ENCODE measurements at places on chromosomes 1 and 21. TPM values are rescaled to one million over a fixed set of nuclear protein-coding genes. Genes with fewer than 3 reads are reported as not detected.

DNA sequence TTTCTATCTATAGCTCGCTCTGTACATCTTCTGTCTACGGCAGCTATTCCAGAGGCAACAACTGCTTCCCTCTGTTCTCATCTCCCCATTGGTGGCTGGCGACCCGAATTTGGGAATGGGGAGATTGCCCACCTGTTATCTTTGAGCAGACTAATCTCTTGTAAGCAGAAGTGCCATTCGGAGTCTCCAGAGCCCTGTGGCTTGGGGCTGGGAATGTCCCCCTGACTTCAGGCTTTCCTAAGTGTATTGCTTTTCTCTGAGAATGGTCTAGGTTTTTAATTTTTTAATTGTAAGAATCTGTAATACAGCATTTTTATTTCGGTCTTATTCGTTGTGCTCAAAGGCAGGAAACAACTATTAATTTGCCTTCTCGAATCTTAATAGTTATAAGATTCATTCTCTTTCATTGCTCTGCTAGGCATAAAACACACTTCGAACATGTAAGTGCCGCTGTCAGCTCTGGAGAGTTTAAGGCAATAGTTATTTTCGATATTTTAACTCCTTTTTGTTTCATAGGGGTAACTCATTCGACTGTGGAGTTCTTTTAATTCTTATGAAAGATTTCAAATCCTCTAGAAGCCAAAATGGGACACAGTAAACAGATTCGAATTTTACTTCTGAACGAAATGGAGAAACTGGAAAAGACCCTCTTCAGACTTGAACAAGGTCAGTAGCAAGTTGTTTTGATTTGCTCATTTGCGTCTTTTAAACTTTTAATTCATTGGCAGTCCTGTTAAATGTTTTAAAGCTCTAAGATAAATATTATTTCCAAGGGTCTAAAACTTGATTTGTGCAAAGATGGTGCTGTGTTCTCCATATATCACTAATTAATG lies 514 bp downstream of the AGL start:
- peaks cover 17% of the 10 kb centered on the region for H3K4me1 ChIP-seq
- no peaks in the 10 kb centered on the region for H3K27me3 ChIP-seq
- peak; percentile 23 for DNase-seq
- H3K36me3 ChIP-seq = 0 out of 2 replicates have a peak, but pooled peaks cover 3% of the 10 kb centered on the region
- H3K27ac ChIP-seq = peak overlapping the region; percentile 48

GRCh38 chr1:154422521-154422920 lies 17.4 kb downstream of the IL6R start:
- H3K27me3 ChIP-seq = no peaks in the 10 kb centered on the region
- H3K4me3 ChIP-seq = no peak overlapping the region
- no peak for DNase-seq
- peaks cover 61% of the 10 kb centered on the region for H3K4me1 ChIP-seq
- no peaks in the 10 kb centered on the region for H3K36me3 ChIP-seq
- peak overlapping the region; percentile 57 for H3K27ac ChIP-seq

DNA sequence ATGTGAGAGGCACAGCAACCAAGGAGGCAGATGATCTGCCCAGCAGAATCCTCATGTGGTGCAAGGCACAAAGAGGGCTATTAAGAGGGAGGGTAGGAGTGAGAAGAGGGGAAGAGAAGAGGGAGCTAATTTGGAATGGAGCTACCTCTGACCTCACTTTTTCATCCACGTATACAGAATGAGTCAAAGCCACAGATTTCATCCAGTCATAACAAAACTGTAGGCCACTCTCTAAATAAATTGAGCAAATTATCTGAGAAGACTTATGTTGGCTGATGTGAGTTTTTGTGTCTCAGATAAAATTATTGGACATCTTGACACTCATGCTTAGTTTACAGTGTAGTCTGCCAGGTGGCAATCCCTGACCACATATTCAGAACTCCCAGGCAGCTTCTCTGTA lies 325.6 kb downstream of the TTLL7 start:
- no peak overlapping the region for H3K27ac ChIP-seq
- DNase-seq = no peak
- no peaks in the 10 kb centered on the region for H3K4me1 ChIP-seq
- H3K27me3 ChIP-seq = no peaks in the 10 kb centered on the region
- H3K4me3 ChIP-seq = no peak overlapping the region
- H3K36me3 ChIP-seq = no peaks in the 10 kb centered on the region

The ACKR1 gene
- not detected for total RNA-seq

- H3K27ac ChIP-seq = no peak overlapping the region
- peaks cover 13% of the 10 kb centered on the region for H3K4me1 ChIP-seq
- H3K36me3 ChIP-seq = no peaks in the 10 kb centered on the region
- DNase-seq = no peak
- no peaks in the 10 kb centered on the region for H3K27me3 ChIP-seq
- H3K4me3 ChIP-seq = no peak overlapping the region
These were observed 18.8 kb upstream of the LRRC8D start for GRCh38 chr1:89802051-89802450.

The KIF21B gene
- total RNA-seq = 0.66 TPM

DNA sequence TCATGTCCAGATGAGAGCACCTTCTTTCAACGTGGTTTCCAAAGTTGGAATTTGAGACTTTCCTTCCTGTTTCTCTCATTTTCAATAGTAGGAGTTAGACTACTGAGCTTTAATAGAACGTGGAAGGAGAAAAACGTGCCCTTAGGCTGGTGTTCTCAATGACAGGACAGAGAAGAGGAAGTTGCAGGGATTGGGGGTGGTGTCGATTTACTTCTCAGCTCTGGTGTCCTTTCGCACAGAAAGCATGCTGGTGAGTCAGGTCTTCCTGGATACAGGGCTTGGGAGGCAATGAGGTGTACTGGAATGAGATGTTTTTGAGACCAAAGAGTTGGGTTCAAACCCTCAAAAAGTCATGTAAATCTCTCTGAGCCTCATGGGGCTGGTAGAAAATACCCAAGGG lies 67.1 kb downstream of the HIVEP3 start:
- no peaks in the 10 kb centered on the region for H3K27me3 ChIP-seq
- 0 out of 2 replicates have a peak overlapping the region, but pooled peaks have one; percentile 2 for H3K4me3 ChIP-seq
- H3K27ac ChIP-seq = peak overlapping the region; percentile 85
- no peaks in the 10 kb centered on the region for H3K36me3 ChIP-seq
- peak; percentile 96 for DNase-seq

GRCh38 chr1:163170331-163170730 lies 32.4 kb downstream of the RGS5 start:
- H3K27me3 ChIP-seq = no peaks in the 10 kb centered on the region
- H3K27ac ChIP-seq = peak overlapping the region; percentile 36
- no peak for DNase-seq
- H3K36me3 ChIP-seq = no peaks in the 10 kb centered on the region

- no peaks in the 10 kb centered on the region for H3K36me3 ChIP-seq
- H3K27ac ChIP-seq = no peak overlapping the region
- no peak overlapping the region for H3K4me3 ChIP-seq
- DNase-seq = no peak
These were observed 19.1 kb upstream of the AVPR1B start for GRCh38 chr1:206136241-206136640.

GRCh38 chr1:111565079-111565478 lies 54.5 kb upstream of the RAP1A start:
- no peaks in the 10 kb centered on the region for H3K27me3 ChIP-seq
- peak; percentile 64 for DNase-seq
- H3K4me1 ChIP-seq = peaks cover 16% of the 10 kb centered on the region
- H3K4me3 ChIP-seq = no peak overlapping the region

DNA sequence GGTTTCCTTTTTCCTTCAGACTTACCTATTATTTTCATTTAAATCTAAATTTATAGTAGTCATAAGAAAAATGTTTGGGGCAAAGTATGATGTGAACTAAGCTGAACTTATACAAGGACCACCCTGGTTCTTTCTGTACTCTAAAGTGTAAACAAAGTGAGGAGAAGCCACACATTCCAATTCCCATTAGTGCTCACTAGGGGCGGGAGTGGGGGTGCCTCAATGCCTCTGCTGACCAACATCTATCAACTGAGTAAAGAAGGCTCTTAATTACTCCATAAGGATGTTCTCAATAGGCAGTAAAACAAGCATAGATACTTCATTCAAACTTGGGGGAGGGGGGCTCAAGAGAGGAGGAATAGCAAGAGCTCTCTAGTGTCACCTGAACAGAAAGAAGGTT lies 151.7 kb downstream of the CDC42BPA start:
- no peaks in the 10 kb centered on the region for H3K36me3 ChIP-seq
- H3K4me1 ChIP-seq = no peaks in the 10 kb centered on the region
- no peak for DNase-seq
- H3K27ac ChIP-seq = no peak overlapping the region
- no peaks in the 10 kb centered on the region for H3K27me3 ChIP-seq

GRCh38 chr1:22944346-22945055 lies 28.2 kb downstream of the LACTBL1 start:
- H3K27me3 ChIP-seq = no peaks in the 10 kb centered on the region
- no peak for DNase-seq
- no peaks in the 10 kb centered on the region for H3K36me3 ChIP-seq
- no peak overlapping the region for H3K27ac ChIP-seq
- no peaks in the 10 kb centered on the region for H3K4me1 ChIP-seq
- no peak overlapping the region for H3K4me3 ChIP-seq

- H3K27me3 ChIP-seq = no peaks in the 10 kb centered on the region
- no peak overlapping the region for H3K27ac ChIP-seq
- no peaks in the 10 kb centered on the region for H3K36me3 ChIP-seq
- peaks cover 21% of the 10 kb centered on the region for H3K4me1 ChIP-seq
- H3K4me3 ChIP-seq = peak overlapping the region; percentile 85
These were observed 626 bp downstream of the DYRK3 start for GRCh38 chr1:206635978-206636345.

- no peaks in the 10 kb centered on the region for H3K36me3 ChIP-seq
- DNase-seq = no peak
- no peaks in the 10 kb centered on the region for H3K27me3 ChIP-seq
- H3K4me1 ChIP-seq = no peaks in the 10 kb centered on the region
- no peak overlapping the region for H3K4me3 ChIP-seq
These were observed 170.8 kb downstream of the SIPA1L2 start for GRCh38 chr1:232459087-232459486.

GRCh38 chr1:20660847-20661206 lies 342 bp downstream of the DDOST start:
- no peaks in the 10 kb centered on the region for H3K27me3 ChIP-seq
- peaks cover 25% of the 10 kb centered on the region for H3K36me3 ChIP-seq
- DNase-seq = no peak
- H3K4me3 ChIP-seq = peak overlapping the region; percentile 97
- peak overlapping the region; percentile 24 for H3K27ac ChIP-seq

- no peaks in the 10 kb centered on the region for H3K27me3 ChIP-seq
- no peak overlapping the region for H3K27ac ChIP-seq
- H3K36me3 ChIP-seq = peaks cover 6% of the 10 kb centered on the region
These were observed 5.7 kb downstream of the VANGL1 start for GRCh38 chr1:115647507-115647906.

GRCh38 chr1:88612773-88613172 lies 71.3 kb upstream of the PKN2 start:
- DNase-seq = peak; percentile 71
- no peak overlapping the region for H3K4me3 ChIP-seq
- H3K27ac ChIP-seq = peak overlapping the region; percentile 56
- H3K4me1 ChIP-seq = peaks cover 25% of the 10 kb centered on the region
- H3K36me3 ChIP-seq = no peaks in the 10 kb centered on the region

DNA sequence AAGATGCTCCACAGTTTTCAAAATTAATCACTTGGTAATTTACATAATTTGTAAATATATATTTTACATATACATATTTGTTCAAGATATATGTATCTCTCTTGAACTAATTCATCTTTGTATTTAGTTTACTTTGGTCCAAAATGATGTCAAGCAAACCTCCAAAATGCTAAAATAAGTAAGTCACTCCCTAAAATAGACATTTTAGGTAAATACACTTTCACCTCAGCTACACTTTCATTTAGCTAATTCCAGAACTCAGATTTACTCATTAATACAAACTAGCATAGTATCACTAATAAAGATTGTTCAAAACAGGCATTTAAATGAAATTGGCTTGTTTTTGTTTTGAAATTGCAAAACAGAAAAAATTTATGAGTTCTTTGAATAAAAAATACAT lies 40.6 kb downstream of the AHCTF1 start:
- DNase-seq = no peak
- no peaks in the 10 kb centered on the region for H3K27me3 ChIP-seq
- H3K4me3 ChIP-seq = no peak overlapping the region
- peaks cover 79% of the 10 kb centered on the region for H3K36me3 ChIP-seq
- no peaks in the 10 kb centered on the region for H3K4me1 ChIP-seq
- H3K27ac ChIP-seq = no peak overlapping the region

The GNAT2 gene
- 0.69 TPM for total RNA-seq

- no peaks in the 10 kb centered on the region for H3K27me3 ChIP-seq
- H3K4me3 ChIP-seq = no peak overlapping the region
- H3K4me1 ChIP-seq = peaks cover 16% of the 10 kb centered on the region
- H3K36me3 ChIP-seq = peaks cover 5% of the 10 kb centered on the region
These were observed 92.6 kb downstream of the NID1 start for GRCh38 chr1:235972311-235972689.

- H3K27me3 ChIP-seq = no peaks in the 10 kb centered on the region
- H3K36me3 ChIP-seq = peaks cover 30% of the 10 kb centered on the region
- no peak overlapping the region for H3K4me3 ChIP-seq
- DNase-seq = no peak
These were observed 67.6 kb downstream of the USP24 start for GRCh38 chr1:55147524-55147923.

DNA sequence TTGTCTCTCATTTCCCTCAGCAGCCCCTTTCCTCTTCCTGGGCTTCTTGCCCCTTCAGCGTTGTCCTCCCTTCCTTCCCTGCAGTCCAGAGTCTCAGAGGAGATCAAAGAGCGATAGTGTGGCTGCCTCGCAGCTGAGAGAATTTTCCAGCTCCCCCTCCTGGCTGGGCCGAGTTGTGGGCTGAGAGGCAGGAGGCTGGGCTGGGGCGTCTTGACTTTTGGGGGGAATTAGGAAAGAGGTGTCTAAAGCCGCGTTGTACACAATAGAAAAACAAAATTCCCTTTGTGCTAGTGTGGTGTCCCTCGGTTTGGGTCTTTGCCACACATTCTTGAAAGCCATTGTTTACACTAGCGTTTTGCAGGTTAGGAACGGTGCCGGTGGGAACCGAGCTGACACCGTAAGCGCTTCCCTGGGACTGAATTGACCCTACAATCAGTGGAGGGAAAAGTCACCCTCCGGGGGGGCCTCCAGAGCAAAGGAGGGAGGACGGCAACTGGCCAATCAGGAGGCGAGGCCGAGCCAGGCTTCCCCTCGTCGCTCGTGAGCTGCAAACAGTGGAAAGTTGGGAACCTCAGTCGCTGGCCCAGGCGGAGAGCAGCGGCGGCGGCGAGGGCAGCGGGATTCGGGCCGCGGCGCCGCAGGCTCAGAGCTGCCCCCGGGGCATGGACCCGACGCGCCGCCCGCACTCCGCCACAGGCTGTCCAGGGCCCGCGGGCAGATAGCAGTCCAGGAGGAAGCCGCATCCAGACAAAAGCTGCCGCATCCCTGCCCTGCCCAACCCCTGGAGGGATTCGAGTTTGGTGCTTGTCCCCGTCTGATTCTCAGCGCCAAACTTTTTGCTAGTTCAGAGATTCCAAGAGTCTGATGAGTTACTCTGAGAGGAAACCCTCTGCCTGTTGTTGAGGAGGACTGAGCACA lies at the start of gene HMCN1:
HMCN1 (plus strand) TSS at position 574 of the 918 bp plus-strand sequence. CDS start 389 bp downstream, outside the sequence.
- no peak within 1 kb of the TSS for H3K27ac ChIP-seq
- no peaks in the 10 kb centered on the region for H3K36me3 ChIP-seq
- H3K4me3 ChIP-seq = peak within 1 kb of the TSS; percentile 80
- DNase-seq = peak; percentile 47
- peaks cover 13% of the 10 kb centered on the region for H3K4me1 ChIP-seq
- no peaks in the 10 kb centered on the region for H3K27me3 ChIP-seq

The MPL gene
- total RNA-seq = not detected

- peak overlapping the region; percentile 98 for H3K27ac ChIP-seq
- H3K36me3 ChIP-seq = peaks cover 3% of the 10 kb centered on the region
- H3K27me3 ChIP-seq = no peaks in the 10 kb centered on the region
- peaks cover 62% of the 10 kb centered on the region for H3K4me1 ChIP-seq
- peak; percentile 66 for DNase-seq
These were observed 1.5 kb upstream of the TINAGL1 start for GRCh38 chr1:31574749-31575368.
